ENCODE measurements at places on chromosomes 1 and 21. TPM values are rescaled to one million over a fixed set of nuclear protein-coding genes. Genes with fewer than 3 reads are reported as not detected.

- DNase-seq: no peak
Observed at GRCh38 chr1:115768549-115768948, at the start of gene CASQ2. CASQ2 (minus strand) TSS chr1:115768714; CDS start chr1:115768541, 173 bp downstream.

DNA sequence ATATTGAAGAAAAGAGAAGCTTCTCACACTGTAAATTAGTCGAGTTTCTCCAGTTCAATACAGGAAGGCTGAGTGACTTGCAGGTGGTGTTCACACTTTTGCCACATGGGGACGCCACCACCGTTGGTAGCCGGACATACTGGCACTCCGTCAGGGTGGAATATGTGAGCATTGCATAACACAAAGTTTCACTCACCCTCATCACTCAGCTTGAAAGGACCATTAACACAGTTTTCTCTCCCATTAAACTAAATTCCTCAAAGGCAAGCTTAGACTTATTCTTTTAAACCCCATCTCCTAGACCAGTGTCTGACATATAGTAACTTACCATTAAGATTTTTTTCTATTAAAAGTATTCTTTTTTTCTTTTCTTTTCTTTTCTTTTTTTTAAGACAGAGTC, 105.3 kb upstream of the SERBP1 start:
- peak; percentile 91 for DNase-seq

DNA sequence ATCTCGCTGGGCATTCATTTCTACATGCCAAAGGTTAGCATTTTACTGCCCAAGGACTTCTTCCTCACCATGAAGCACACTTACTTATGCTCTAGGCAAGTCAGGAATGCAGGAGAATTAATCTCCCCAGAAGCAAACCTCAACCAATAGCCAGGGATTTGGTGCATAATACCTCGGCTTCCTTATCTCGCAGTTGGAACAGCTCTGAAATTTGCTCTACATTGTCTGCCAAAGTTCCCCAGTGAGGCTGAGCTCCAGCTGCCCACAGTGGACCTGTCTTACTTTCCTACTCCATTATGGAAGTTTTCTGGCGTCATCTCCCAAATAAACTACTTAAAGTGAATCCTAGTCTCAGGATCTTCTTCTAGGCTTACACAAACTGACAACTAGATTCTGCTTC, 57.6 kb upstream of the PPM1J start:
- no peak for DNase-seq

DNA sequence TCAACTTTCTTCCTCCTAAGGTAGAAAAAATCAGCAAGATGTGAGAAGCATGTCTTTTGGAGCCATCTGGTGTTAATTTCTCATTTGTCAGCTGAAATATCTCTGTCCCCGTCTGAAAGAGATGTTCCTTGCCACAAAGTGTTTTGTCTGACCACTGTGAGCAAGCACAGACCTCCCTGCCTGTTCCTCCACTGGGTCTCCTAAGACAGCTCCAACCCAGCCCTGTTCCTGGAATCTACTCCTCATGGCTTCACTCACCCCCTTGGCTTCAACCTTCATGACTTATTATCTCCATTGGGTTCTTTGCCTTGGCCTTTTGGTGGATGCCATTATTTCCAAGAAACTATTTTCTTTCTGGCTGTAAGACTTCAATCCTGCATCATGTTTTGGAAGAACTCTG, 65.7 kb upstream of the CACHD1 start:
- no peak for DNase-seq

GRCh38 chr21:26655460-26655859, 82.4 kb upstream of the CYYR1 start:
- no peak for DNase-seq

DNA sequence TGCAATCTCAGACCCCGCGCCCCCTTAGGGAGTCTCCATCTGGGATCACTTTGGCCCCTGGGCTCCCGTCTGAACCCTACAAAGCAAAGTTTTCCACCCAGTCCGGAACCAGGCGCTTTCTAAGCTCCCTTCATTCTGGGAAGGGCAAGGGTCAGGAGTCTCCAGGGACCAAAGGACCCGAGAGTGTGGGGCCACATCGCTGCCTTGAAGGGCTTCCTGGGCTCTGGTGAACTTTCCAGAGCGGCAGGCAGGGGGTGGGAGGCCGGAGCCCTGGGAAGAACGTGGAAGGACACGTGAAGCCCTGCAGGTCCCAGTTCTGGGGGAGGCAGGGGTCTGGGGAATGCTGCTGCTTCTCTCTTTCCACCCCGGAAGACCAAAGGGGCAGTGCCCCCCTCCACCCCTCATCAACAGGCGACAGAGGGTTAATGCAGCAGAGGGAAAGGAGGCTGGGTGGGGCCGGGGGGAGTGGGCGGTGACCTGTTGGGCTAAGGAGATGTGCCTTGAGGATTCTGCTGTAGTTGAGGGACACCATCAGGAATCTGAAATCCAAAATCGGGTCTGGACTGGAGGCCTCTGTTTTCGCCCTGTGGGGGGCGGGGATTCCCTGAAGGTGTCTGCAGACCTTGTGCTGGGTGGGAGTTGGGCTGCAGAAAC, 734 bp downstream of the CDK18 start:
- DNase-seq: no peak

DNA sequence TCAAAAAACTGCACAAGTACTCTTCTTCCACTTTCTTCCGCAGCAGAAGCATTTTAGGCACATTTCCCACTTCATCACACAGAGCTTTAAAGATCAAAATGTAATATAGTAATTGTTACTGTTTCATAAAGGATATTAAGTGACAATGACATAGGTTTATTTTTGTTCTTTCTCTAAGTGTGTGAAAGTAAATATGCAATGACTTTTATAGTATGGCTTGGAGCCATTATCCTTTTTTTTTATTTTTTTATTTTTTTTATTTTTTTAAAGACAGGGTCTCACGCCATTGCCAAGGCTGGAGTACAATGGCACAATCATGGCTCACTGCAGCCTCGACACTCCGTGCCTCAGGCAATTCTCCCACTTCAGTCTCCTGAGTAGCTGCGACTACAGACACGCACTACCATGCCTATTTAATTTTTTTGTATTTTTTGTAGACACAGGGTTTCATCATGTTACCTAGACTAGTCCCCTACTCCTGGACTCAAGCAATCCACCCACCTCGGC, 7.0 kb downstream of the TRIM33 start:
- DNase-seq: no peak

- DNase-seq: no peak
Observed at GRCh38 chr1:55277377-55278130, 62.4 kb upstream of the USP24 start.

GRCh38 chr1:194225821-194226220, 1039.4 kb upstream of the B3GALT2 start:
- DNase-seq: no peak

GRCh38 chr1:77279929-77280328, 1.9 kb upstream of the AK5 start:
- DNase-seq: no peak

DNA sequence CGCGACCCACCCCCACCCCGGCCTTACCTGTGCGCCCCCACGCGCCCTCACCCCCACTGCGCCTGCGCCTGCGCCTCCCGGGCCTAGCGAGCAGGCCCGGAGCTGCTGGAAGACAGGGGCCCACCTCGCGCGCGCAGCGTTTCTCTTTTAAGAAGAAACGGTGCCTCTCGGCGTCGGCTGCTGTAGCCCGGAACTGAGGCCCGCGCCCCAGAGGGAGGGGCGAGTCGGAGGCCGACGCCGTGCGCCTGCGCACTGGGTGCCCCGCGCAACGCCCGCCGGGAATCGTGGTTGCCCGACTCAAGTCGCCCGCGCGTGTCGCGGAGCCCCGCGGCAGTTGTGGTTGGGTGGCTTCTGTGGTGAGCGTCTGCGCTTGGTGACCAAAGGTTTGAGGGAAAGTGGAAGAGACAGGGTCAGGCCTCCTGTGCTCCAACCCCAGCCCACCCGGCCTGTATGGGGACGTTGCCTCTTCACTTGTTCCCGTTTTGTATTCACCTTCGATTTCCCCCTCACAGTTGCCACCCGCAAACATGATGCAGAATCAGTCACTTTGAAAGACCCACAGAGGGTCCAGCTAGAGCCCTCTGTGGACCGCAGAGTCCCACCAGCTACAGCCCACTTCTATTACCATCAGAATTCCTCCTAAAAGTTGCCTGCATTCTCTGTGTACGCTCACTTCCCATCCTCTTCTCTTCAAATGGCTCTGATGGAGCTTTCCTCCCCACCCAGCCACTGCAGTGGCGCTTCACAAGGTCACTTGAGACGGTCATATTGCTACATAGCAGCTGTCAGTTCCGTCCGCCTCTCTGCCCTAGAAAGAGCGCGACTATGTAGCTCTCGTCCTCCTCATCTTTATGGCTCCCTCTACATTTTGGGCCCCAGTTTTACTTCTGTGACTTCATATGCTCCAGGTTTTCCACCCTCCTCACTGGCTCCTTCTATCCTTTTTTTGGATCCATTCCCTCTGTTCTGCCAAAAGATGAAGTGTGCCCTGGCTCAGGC, at the start of gene ZNF692:
ZNF692 (minus strand) TSS at position 195 of the 999 bp plus-strand sequence. CDS start 776 bp downstream, outside the sequence.
- DNase-seq: peak; percentile 99

DNA sequence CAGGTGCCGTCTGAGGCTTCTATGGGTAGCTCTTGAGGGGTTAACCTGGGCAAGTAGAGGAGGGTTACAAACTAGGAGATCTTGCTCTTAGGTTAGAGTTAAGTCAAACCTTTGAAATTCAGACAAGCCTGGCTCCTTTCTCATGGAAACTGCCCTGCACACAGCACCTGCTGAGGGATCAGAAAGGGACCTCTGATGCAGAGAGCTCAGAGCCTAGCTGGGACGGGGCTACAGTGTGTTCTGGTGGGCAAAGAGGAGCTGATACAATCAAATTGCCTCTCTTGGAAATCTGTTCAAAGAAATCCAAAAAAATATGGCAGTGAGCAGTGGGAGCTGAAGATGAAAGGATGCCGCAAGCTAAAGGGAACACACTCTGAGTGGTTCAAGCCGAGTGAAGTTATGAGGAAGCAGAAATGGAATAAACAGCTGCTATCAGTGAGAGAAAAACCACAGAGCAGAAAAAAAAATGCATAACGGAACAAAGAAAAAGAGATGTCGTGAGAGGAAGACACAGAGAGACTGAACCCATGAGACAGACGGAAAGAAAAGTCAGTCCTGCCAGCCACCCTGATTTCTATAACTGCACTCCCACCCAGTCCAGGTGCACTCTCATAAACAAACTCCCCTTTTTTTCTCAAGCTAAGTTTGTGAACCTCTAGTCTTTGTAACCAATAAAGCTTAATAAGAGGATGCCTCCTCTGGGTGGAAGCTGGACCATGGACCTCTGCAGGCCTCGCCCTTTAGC, 26.6 kb downstream of the PAFAH2 start:
- peak; percentile 51 for DNase-seq

- no peak for DNase-seq
Observed at GRCh38 chr21:16084776-16085364, 355.1 kb downstream of the USP25 start.

DNA sequence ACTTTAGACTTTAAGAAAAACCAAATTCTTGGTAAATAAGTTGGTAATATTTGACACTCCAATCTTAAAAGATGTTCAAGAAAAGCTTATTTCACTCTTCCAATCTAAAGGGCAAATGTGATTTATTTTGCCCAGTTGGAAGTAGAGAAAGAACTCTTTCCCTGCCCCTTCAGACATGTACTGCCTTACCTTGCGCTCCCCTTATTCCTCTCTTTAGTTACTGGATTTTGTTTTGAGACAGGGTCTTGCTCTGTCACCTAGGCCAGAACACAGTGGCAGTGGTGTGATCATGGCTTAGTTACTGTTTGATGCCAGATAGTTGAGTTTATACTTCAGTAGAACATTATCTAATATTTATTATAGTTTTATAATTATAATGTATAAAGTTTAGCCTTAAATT, 27.5 kb downstream of the FUBP1 start:
- no peak for DNase-seq

- no peak for DNase-seq
Observed at GRCh38 chr1:36359911-36360550, 25.7 kb downstream of the STK40 start.

DNA sequence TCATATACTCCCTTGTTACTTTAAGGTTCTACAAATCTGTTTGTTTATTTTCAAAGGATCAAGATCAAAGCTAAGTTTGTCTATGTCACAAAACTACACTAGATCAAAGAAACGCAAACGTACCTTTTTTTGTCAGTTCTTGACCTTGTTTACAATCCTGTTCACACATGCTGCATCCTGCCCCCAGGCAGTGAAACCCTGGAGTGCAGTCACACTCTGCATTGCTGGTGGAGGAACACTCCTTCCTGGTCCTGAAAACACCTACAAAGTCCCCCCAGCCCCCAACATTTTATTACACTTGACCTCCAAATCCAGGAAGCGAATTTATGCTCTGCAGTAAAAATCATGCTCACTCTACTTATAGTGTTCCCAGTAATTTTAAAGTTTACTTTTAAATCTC, 2.6 kb downstream of the TNFRSF9 start:
- DNase-seq: no peak

GRCh38 chr1:30418061-30418938, 305.1 kb downstream of the MATN1 start:
- no peak for DNase-seq

- no peak for DNase-seq
Observed at GRCh38 chr1:74334147-74334546, 99.0 kb downstream of the TNNI3K start.

DNA sequence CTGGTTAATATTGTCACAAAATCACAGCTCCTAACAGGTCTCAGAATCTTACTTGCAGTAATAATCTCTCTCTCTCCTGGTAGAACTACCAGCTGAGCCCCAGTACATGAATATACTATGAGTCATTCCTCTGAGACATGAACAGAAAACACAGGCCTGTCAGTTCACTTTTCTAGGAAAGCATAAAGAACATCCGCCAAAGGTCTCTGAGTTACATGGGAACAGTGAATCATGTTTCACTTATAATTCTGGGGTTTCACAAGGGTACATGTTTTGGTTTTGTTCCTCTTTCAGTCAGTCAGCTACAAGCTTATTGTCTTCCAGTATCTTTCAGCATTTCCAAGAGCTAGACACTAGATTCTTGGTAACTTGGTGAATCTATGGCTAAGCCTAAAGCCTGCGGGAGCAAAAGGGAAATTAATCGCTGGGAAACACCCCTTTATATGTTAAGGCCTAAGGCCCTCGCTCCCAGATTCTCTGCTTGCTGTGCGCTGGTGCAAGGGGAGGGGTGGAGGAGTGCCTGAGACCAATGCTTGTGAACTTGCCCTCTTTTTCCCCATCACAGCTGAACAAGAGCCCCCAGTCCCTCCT, 31.7 kb downstream of the IFNGR2 start:
- peak; percentile 28 for DNase-seq

GRCh38 chr1:210428696-210429095, 100.0 kb downstream of the HHAT start:
- no peak for DNase-seq

FCGR2B gene
- 43.4 TPM for total RNA-seq

CD5L gene
- not detected for total RNA-seq

HSF2BP gene
- total RNA-seq: 0.26 TPM

FCGR3A gene
- 117 TPM for total RNA-seq

PLA2G2A gene
- total RNA-seq: 453 TPM

LHX8 gene
- total RNA-seq: not detected
